Foreskin keratinocyte (primary cell): ENCODE measurements at places on chromosomes 2 and 18. TPM values are rescaled to one million over a fixed set of nuclear protein-coding genes. Genes with fewer than 3 reads are reported as not detected.

Gene ASAP2
- 57.2 and 69.3 TPM in 2 replicates for total RNA-seq

- DNase-seq, result no peak
Observed at GRCh38 chr2:68915393-68915792, 37.3 kb downstream of the GKN2 start.

GRCh38 chr2:237072067-237072931 lies 13.4 kb upstream of the COPS8 start:
- peak; percentile 42 for DNase-seq

DNA sequence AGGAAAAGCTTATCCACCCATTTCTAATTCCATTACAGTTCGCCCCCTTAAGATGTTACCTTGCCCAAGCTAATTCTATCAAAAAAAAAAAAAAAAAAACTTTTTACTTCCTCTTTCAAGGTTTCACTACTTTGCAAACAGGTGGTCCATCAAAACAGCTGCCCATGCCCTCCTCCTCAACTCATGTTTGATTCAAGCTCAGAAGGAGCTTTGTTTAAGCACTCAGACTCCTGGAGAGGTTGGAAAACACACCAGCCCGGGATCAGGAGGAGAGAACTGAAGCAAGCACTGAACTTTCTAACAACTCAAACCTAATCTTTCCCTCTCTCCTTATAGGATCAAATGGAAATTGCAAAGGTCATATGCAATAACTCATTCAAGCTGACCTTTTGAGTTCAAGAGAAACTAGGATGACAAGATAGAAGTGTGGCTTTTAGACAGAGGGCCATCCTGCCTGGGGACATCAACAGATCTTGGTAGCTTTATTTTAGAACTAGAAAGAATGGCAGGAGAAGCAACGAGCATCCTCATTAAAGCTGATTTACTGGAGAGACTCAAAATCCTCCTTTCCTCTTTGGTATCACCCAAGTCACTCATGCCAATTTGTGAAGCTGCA lies 28.3 kb upstream of the FZD7 start:
- no peak for DNase-seq

Gene ALLC
- not detected in 2 replicates for total RNA-seq

DNA sequence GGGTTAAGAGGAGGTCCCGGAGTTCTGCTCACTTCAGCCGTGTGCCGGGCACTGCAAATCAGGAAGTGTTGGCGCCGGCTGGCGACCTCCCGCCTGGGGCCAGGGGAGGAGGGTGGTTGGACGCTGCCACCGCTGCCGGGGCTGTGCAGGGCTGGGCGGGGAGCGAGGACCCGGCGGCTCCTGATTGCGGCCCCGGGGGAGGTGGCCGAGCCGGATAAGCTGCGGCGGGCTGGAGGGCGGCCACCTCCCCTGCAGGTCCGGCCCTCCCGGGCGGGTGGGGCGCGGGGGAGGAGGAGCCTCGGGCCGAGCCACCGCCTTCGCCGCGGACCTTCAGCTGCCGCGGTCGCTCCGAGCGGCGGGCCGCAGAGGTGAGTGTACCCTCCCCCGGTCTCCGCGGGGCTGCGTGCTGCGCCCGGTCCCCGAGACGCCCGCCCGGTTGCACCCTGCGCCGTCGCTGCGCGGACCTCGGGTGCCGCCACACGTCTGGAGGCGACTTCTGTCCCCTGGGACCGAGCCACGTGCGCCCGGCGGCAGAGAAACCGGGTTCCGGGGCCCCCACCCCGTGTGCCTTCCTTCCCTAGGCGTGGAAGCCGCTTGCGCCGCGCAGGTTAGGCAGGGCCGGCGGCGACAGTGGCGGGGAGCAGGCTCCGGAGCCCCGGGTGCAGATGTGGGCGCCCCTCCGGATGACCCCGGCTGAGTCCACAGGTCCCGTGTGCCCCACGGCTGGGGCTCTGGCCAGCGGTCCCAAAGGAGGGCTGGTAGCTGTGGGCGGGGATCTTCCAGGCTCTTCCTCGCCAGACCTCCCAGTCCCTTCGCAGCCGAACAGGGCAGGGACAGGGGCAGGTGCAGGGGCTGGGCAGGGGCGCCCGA lies at the start of gene STEAP3:
TSS of gene STEAP3 (plus strand) at position 314 of the 870 bp plus-strand sequence. CDS start 7,179 bp downstream, outside the sequence.
- no peak for DNase-seq

Gene SPEG
- total RNA-seq, result 24.9 and 32.6 TPM in 2 replicates

- DNase-seq, result no peak
Observed at GRCh38 chr2:216837740-216838139, 22.1 kb downstream of the TNP1 start.

Gene NT5DC4
- total RNA-seq, result 0.07 TPM in 1 of 2 replicates, not detected in the other

DNA sequence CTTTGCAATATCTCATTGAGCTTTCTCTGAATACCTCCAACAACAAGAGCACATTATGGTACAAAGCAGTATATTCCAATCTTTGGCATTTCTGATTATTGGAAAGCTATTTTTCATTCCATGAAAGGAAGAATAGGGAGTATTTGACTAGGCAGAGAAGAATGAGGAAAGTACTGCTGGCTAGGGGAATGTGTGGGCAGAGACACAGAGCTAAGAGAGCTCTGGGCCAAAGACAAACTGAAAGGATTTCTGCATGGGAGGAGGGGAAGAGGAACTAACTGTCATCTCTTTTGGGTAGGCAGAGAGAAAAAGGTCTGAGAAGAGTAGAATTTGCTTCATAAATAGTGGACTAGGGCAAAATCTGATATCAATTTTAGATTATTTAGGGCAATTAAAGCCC lies 150.8 kb downstream of the CCDC85A start:
- DNase-seq, result no peak

Gene TRPM8
- 0.20 TPM in 1 of 2 replicates, not detected in the other for total RNA-seq

Gene CYP20A1
- 12.4 and 12.6 TPM in 2 replicates for total RNA-seq
